ENCODE measurements at places on chromosomes 5 and 9.

GRCh38 chr9:110520120-110520701 lies 59.3 kb downstream of the SVEP1 start:
- DNase-seq = no peak

GRCh38 chr5:141560151-141560550 lies 58.6 kb downstream of the DIAPH1 start:
- DNase-seq = no peak

DNA sequence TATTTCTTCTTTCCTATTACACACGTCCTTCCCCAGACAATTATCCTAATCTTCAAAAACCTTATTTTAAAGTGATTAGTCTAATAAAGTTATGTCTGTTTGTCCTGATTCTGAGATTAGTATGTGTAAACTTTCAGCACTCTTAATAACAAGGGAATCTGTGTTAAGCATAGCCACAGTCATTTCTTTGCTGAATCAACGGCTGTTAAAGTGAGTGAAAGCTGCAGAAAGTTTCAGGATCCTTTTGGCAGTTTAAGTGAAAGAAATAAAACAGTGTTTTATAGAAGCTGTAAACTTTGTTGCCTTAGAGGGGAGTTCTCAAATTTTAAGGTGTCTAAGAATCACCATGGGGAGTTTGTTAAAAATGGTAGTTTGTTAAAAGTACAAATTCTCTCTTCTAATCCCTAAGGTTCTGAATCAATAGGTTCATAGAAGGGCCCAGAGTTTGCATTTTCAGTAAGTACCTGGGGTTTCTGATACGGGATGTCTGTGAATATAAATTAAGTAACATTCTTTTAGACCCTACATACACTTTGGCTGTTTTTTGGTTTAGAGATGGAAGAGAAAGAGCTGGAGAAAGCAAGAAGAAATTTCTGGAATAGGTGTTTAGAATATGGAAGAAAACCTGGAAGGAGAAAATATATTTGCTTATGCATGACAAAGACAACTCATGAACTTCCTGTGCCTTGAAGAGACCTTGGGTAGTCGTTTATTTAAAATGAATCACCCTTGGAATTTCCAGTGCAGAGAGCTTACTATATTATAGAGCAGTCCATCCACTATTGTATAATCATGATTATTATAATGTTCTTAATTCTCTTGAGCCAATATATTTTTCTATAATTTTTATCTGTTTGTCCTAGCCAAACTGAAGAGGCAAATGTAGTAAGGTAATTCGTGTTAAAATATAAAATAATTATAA lies 45.7 kb downstream of the SCAMP1 start:
- DNase-seq = no peak

GRCh38 chr5:132667761-132668705 lies 5.8 kb upstream of the IL4 start:
- no peak for DNase-seq

DNA sequence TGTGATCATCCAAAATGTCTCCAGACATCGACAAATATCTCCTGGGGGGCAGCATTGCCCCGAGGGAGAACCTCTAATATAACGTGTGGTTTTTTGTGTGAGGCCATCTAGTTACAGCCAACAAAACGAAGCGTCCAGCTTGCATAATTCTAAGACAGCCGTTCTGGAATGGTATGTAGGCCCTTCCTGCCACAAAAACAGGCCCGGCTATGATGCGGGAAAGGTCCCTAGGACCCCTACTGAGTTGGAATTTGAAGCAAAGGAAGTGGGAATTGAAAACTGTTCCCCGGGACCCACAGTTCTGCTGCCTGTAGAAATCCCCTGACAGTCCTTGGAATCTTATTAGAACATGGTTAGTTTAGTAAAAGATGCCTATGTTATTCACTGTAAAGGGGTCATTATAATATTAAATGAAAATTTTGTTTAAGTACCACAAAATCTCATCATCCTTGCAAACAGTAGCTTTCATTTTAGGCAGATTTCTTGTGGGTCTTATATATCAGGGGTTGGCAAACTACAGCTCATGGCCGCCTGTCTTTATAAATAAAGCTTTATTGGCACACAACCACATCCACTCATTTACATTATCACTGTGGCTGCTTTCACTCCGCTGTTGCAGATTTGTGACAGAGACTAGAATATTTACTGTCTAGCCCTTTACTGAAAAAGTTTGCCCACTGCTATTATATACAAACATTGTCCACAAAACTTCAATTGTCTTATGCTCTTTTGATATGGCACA lies 70.7 kb downstream of the MSX2 start:
- DNase-seq = no peak

DNA sequence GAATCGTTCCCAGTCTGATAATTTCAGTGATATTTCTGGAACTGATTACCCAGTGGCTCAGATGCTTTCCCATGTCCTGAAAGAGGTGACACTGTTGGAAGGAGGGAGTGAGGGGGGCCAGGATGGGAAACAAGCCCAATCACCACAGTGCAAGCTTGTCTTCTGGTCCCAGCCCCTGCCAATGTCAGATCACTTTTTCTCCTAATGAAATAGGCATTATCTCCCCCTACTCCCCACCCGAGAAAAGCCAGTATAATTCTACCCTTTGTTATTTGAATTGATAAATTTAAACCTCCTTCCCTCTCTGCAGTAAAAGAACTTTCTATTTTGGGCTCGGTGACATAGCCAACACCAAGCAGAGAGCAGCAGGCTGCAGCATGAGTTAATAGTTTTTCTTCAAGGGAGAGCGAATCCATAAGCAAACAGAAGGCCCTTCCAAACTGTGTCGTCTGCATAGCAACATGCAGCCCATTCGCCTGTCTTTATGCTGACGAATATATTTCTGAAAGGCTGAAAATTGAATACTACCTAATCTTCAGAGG lies 14.6 kb upstream of the PPP2CA start:
- no peak for DNase-seq

DNA sequence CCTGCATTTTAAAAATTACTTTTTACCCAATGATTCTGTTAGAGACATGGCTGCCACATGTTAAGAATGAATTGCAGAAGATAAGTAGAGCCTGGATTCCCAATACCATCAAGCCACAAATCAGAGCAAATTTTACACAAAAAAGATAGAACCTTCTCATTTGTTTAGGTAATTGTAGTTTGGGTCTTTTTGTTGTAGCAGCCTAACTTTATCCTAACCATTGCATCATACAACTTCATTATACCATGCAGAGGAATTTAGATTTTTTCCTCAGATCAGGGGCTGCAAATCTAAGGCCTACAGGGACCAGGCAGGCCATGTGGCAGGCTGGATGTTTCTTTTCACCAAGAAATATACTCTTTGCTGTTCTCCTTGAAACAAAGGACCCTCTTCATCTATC lies 34.6 kb downstream of the NKX2-5 start:
- no peak for DNase-seq

- DNase-seq = no peak
These were observed 262.6 kb downstream of the COX7C start for GRCh38 chr5:86880344-86880743.
